Skin of body (tissue), 3 donors: ENCODE measurements at places on chromosomes 1 and 21.

GRCh38 chr1:14578156-14578555, 20.3 kb upstream of the KAZN start:
- DNase-seq, result no peak

GRCh38 chr21:43929217-43929971, 64.4 kb downstream of the AGPAT3 start:
- no peak for DNase-seq

GRCh38 chr1:162353702-162354101, 23.0 kb downstream of the SPATA46 start:
- no peak for DNase-seq

- DNase-seq, result no peak
Observed at GRCh38 chr1:230800891-230801840, 54.0 kb downstream of the CAPN9 start.

DNA sequence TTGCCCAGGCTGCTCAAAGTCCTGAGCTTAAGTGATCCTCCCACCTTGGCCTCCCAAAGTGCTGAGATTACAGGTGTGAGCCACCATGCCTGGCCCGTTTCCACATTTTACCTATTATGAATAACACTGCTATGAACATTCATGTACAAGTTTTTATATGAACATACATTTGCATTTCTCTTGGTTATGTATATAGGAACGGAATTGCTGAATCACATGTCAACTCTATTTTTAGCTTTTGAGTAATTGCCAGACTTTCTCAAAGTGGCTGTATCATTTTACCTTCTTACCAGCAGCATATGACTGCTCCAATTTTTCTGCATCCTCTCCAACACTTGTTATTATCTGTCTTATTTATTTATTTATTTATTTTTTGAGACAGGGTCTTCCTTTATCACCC, 2.7 kb downstream of the SPATA21 start:
- no peak for DNase-seq

- DNase-seq, result no peak
Observed at GRCh38 chr1:169941982-169942830, 48.5 kb upstream of the SCYL3 start.

GRCh38 chr1:204758601-204759000, 73.1 kb upstream of the LRRN2 start:
- DNase-seq, result no peak

DNA sequence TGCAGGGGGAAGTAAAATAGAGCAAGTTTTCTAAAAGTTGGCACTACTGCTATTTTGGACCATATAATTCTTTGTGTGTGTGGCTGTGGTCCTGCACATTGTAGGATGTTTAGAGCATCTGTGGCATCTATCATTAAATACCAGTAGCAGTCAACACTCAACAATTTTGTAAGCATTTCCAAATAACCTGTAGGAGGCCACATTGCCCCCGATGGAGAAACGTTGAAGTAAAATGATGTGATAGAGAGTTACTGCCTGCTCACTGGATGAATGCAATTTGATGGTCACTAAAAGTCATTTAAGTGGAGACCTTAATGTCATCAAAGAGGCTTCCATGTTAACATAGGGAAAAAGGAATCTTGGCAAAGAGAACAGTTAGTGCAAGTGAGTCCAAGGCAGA, 560.8 kb downstream of the NEGR1 start:
- DNase-seq, result no peak

- DNase-seq, result no peak
Observed at GRCh38 chr21:16608209-16608830, 878.5 kb downstream of the USP25 start.

DNA sequence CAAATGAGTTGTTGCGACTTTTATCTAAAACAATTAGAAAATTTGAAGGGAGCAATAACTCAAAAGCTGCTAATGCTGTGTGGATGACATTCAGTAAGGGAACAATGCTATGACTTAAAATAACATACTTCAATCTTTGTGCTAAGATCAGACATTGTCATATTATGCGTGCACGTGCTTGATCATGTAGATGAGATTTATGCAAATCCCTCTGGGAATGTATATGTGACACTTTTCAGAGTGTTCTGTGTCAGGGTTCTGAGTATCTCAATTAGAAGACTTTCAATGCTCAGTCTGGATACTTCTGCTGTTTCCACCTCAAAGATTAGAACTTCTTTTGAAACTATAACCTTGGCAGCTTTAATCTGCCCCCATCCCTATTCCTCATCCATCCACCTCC, 18.6 kb upstream of the POU2F1 start:
- DNase-seq, result no peak

- no peak for DNase-seq
Observed at GRCh38 chr1:11783556-11783955, 21.6 kb downstream of the C1orf167 start.

DNA sequence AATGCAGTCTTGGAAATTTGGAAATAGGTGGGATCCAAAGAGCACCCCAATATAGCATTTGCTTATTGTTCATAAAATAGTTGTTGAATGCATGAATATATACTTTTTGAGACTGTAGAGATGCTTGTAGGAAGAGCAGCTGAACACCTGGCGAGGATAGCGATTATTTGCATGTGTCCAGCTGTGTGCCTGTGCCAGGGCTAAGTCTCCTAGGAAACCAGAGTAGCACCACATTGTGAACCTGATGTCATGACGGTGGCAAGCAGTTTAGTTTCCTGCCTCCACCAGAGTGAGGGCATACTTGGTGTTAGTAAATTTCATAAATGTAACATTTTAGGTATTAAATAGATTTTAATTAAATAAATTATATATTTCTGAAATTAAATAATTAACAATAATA, 37.3 kb upstream of the IRF2BP2 start:
- DNase-seq, result no peak
